ENCODE measurements at places on chromosomes 2 and 18.

DNA sequence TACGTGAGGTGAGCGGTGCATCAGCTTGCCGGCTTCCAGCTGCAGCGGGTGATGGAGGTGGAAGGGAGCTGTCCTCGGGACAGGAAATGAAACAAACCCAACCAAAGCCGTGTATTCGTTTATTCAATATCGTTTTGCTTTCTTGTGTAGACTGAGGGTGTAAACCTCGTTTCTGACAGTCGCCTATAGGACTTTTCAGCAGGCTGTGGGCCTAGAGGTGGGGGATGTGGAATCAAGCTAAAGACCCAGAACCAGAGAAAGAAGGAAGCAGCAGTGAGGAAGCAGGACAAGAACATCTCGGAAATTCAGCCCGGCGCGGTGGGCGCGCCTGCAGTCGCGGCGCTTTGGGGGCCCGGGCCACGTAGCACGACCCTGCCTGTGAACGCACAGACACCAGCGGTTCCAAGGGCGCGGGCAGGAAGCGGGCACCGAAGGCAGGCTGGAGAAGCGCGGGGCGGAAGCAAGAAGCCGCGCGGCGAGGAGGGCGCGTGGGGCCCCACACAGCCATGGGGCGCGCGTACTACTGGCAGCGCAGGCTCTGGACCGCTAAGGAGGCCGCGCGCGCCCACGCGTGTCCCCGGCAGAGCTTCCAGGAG is 755 bp upstream of the ATP9B start:
- no peak for DNase-seq

DNA sequence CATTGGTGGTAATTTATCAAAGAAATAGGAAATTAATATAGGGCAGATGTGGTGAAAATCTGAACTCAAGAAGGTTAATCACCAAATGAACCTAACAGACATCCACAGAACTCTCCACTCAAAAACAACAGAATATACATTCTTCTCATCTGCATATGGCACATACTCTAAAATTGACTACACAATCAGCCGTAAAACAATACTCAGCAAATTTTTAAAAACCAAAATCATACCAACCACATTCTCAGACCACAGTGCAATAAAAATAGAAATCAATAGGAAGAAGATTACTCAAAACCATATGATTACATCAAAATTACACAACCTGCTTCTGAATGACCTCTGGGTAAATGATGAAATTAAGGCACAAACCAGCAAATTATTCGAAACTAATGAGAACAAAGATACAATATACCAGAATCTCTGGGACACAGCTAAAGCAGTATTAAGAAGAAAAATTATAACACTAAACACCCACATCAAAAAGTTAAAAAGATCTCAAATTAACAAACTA is 31.0 kb downstream of the RBM43 start:
- no peak for DNase-seq

DNA sequence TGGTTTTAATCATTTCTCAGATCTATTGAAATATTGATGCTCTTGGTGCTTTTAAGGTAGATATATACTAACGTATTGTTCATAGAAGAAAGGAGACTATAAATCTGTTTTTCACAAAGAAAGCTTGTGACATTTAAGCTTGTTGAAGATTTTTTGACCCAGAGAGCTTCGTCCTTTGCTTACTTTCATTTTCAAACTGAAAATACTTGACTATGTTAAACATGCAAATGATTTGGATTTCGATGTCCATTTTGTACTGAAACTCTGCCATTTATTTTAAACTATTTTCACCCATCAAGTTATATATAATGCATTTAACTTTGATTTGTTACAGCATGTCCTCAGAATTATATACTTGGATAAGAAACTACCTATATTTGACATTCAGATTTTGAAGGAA is 85.2 kb downstream of the SLC4A10 start:
- DNase-seq, result no peak

GRCh38 chr2:224428787-224429440 is 27.0 kb upstream of the FAM124B start:
- DNase-seq, result no peak

Data from AG08395 (cell line).